Left renal cortex interstitium (tissue), 4 donors: ENCODE measurements at places on chromosomes 2 and 18. TPM values are rescaled to one million over a fixed set of nuclear protein-coding genes. Genes with fewer than 3 reads are reported as not detected.

Gene CRYGC
- polyA plus RNA-seq: not detected

Gene KYNU
- 5.3 TPM for polyA plus RNA-seq

Gene DPP4
- 109 TPM for polyA plus RNA-seq

Gene LHCGR
- polyA plus RNA-seq: 0.38 TPM

Gene UGT1A10
- polyA plus RNA-seq: not detected

GRCh38 chr2:203732092-203732952 lies 25.9 kb downstream of the CD28 start:
- no peak for DNase-seq

- DNase-seq: no peak
Measured at GRCh38 chr2:95208106-95208505, 785 bp downstream of the ZNF892 start.

DNA sequence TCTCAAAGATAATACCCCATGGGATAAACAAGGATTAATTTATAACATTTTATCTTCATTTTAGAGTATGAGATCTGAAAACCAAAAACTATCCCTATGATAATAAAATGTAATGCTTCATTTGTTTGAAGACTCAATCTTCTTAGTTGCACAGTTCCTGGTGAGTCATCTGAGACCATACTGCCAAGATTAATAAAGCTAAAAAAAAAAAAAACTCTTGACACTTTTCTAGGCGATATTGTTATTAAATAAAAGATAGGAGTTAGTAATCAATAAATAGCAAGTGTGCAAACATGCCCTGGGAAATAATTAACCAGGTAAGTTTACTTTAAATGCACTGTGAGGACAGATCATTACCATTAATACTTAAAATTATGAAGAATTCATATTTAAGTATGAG lies 83.9 kb downstream of the RPE start:
- DNase-seq: no peak

DNA sequence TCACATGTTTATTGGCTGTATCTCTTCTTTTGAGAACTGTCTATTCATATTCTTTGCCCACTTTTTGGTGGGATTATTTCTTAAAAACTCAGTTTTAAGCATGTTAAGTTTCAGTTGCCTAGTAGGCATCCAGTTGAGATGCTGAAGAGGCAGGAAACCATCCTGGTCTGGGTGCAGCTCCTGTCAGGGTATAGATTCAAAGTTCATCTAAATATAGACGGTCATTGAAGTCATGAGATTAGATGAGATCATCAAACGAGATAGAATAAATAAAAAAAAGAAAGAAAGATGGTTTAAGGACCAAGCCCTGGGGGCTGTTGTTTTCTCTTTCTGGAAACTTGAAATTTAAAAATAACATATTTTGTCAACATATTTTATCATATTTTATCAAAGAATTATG lies 9.2 kb upstream of the DNAH7 start:
- no peak for DNase-seq

DNA sequence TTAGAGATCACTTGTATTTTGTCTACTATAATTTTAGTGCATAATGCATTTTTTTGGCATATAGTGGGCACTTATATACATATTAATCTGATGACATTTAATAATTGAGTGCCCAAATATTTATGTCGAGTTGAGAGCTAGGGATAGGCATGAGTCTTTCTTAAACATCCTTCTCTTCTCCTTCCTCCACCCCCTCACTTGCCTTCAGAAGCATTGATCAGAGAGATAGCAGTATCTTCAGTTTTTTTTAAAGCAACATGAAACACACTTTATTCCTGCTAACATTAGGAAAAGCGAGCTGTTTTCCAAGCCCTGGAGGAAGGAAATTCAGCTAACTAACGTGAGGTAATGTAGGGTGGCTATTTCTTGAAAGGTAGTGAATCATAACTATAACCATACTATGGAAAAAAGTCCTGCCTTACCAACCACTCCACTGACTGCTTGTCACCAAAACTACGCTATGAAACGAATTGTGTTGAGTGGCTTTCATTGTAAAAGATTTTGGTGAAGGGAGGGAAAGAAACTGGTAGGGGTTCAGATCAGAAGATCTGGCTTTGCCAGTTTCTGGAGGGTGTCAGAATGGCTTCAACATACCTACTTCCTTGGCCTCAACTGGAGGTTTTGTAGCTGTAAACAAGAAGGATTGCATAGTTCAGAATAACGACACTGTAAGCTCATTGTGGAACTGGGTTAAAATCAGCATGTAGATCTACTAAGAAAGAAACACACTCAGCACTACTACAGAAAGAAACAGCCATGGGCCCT lies 2.3 kb upstream of the ITGA4 start:
- DNase-seq: no peak
